ENCODE measurements at places on chromosomes 7 and 10.

DNA sequence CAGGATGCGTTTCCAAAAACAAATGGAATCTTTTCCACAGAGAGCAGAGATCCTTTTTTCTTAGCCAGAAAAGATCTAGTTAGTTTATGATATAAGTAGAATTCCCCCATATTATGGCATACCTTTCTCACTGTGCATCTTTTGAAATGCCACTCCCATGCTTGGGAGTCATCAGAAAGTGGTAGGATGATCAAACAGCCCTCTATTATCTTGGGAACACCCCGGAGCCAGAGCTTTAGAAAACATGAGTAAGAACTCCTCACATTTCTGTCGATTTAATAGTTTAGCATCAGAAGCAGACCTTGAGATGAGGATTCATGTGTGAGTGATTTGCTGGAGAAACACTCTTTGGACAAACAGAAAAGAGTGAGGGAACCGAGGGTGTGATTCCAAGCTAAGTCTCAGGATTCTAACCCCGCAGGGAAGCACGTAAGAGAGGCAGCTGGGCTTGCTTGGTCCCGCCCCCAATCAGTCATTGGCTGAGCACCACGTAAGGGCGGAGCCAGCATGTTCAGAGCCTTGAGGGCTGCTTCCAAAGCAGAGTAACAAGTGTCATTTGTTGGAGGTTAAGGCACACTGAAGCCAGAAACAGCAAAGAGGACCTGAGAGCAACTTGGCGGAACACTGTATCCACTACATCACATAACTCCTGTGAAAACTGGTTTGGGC is 43.7 kb upstream of the NXPH1 start:
- DNase-seq, result no peak

- DNase-seq, result no peak
These were observed 217.1 kb upstream of the FRMD4A start for GRCh38 chr10:14547816-14548215.

DNA sequence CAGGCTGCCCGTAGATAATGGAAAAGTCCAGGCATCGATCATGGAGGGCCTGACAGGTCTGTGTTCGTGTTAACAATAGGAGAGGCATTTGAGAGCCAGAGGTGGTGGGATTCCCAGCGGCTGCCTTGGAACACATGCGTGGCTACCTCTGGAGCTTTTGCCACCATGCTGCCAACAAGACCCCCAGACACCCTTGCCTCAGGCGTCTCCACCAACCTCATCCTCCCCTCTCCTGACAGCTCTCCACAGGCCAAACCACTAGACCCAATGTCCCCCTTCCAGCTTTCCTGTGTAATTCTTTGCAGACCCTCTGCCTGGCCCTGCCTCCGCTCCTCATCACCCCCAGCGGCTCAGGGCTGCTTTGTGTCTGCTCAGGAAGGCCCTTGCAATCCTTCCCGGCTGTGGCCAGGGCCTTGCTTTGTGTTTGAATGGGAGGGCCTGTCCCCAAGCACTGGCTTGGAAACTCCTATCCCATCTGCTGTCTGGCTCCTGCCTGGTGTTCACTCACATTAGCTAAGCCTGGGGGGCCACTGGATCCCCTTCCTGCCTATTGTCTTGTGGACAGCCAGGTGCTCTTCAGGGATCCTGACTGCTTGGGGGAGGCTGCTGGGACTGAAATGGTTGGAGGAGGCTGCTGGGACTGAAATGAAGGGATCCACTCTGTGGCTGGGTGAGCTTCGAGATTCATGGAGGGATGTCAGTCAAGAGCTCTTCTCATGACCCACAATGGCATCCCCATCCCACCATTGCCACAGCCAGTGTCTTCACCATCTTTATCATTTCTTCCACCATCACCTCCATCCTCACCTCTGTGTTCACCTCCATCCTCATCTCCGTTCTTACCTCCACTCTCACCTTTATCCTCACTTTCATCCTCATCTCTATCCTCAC is 60.8 kb upstream of the ELN start:
- DNase-seq, result no peak

GRCh38 chr7:150420242-150420641 is 30.2 kb upstream of the GIMAP8 start:
- DNase-seq, result no peak

DNA sequence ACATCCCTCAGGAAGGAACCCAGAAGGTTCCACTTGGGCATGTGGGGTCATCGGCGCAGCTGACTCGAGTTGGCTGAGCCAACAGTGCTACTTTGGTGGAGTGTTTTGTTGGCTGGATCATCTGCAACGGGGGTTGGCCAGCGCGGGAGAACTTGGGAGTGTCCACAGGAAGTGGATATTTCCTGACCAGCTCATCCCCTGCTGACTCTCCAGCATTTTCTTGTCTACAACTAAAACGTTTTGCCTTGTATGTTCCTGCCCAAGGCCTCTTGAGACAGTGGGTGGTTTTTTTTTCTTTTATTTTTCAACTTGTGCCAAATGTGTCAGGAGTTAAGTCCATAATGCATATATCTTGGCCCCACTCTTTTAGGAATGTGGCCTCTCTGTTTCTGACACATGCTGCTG is 208.6 kb downstream of the ZNF365 start:
- DNase-seq, result no peak

DNA sequence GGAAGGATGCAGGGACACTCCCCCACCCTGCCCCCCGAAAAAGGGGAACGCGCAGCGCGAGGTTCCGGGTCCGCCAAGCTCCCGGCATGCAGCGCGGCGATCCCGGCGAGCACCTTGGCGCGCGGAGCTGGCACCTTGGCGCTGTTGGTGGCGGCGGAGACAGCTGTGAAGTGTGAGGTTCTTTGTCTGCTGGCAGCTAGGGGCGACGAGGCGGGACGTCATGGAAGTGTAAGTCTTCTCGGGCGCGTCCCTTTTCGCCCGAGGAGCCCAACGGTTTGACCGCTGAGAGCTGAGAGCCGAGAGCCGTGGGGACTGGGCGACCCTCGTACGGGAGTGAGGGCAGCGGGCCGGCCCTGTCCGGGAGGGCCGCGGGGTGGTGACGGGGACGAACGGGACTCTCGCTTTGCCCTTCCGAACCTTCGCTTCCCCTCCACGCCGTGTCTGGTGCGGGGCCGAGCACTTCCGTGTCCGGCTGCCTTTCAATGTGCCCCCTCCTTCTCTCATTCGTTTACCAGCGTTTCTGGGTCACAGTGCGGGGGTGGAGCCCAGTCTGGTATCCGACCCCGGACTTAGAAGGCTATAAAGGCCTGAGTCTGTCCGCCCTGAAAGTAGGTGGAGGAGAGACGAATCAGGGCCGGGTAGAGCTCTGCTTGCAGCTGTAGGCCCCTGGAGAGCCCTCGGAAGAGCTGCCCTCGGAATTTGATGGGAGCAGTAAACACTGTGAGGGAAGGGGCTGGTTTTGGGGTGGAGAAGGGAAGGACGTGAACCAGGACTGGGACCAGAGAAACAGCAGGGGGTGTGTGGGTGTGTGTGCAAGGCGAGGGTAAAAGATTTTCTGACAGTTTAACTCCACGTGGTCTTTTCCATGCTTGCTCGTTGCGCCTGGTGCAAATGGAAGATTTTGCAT is at the start of gene CRCP:
TSS of gene CRCP (plus strand) at position 105 of the 907 bp plus-strand sequence. CDS start at position 221, 116 bp downstream.
- peak; percentile 62 for DNase-seq

Measured in GM12864 (cell line).